D721Med (cell line): ENCODE measurements at places on chromosomes 4 and X.

- no peak for DNase-seq
These were observed 149.6 kb downstream of the INPP4B start for GRCh38 chr4:142696334-142697122.

DNA sequence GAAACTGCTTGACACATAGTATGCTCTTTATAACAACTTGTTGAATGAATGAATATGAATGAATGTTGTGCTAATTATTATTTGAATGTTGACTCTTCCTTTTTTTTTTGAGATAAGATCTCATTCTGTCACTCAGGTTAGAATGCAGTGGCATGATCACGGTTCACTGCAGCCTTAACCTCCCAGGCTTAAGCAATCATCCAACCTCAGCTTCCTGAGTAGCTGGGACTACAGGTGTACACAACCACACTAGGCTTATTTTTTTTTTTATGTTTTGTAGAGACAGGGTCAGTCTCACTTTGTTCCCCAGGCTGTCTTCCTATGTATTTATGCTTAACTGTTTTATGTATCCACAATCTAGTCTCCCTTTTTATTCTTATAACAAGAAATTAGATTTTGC lies 114.7 kb upstream of the WDFY3 start:
- DNase-seq = no peak

- DNase-seq = no peak
These were observed 15.6 kb downstream of the TNMD start for GRCh38 chrX:100600340-100600739.

DNA sequence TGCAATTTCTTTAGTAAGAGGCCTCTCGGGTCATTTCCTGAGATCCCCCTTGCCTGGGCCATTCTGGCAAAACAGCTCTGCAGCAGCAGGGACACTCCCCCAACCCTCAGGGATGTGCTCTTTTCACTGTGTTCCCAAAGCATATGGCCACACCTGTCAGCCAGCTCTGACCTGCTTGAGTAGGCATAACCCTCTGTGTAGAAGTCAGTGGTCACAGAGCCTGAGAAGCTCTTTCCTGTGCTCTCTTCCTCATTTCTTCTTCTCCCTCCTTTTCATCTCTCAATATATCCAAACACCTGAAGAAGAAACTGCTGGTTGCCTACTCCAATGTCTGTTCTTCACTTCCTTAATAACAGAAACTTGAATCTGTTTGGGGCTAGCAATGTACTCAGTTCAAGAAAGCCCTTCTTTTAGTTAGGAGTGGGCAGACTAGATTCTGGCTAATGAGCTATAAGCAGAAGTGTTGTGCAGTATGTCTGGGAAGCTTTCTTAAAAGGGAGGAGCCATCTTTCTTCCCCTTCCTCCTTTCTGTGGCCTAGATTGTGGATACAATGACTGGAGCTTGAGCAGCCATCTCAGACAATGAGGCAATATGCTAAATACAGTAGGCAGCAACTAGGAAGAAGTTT lies 73.3 kb downstream of the PRPS1 start:
- no peak for DNase-seq

DNA sequence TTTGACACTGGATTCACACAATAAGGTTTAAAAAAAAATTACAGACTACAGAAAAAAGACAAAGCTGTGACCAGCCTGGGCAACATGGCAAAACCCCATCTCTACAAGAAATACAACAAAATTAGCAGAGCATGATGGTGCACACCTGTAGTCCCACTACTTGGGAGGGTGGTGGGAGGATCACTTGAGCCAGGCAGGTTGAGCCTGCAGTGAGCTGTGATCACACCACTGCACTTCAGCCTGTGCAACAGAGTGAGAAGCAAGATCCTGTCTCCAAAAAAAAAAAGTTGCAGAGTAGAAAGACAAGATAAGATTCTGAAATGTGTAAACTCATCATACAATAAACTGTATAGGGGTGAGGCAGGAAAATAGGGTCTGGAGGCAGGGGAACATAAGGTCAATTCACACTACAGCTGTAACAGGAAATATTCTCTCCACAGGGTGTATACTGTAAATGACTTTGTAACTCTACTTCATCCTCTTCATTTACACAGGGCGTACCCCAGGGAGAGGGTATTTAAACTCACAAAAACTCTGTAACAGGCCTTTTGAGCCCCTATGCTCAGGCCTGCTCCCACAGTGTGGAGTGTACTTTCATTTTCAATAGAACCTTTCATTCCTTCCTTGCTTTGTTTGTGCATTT lies 112.6 kb upstream of the MAPK10 start:
- DNase-seq = no peak

DNA sequence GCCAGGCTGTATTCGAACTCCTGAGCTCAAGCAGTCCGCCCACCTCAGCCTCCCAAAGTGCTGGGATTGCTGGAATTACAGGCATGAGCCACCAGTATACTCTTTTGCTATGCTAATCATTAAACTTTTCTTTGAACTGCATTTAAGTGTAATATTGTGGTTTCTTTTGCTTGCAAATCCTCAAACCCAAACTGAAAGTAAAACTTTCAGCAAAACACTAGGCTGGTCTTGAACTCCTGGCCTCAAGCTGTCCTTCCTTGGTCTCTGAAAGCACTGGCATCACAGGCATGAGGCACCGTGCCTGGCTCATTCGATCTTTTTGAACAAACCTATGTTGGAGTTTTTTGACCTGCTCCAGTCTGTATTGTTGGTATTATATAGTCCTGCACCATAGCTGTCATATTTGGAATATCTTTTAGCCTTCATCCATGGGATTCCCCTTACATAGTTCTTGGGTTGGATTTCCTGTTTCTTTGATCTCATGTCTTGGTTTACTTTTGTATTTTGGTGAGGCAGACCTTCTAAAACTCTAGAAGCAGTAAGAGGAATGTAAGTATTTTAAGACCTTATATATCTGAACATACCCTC lies 34.1 kb downstream of the MOB1B start:
- no peak for DNase-seq

DNA sequence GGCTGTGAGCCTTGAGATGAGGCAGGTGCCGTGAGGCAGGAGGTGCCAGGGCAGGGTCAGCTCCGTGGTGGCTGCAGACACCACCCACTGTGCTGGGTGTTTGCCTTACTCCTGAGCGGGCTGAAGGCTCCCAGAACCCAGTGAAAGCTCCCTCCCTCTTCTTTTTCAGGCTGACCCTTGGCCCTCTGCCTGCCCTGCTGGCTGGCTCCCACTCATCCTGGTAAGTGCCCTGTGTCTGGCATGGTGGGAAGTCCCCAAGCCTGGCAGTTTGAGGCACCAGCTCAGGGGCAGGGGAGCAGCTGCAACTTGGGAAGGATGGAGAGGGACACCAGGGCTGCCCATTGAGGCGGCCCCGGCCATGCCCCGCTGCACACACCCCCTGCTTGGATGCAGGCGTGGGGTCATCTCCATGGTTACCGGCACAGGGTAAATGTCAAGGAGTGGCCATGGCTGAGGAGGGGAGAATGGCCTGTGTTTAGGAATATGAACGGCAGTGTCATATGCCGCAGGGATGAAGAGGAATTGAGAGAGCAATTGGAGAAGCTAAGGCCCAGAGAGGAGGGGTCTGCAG lies 16.8 kb downstream of the SH3BP2 start:
- no peak for DNase-seq

DNA sequence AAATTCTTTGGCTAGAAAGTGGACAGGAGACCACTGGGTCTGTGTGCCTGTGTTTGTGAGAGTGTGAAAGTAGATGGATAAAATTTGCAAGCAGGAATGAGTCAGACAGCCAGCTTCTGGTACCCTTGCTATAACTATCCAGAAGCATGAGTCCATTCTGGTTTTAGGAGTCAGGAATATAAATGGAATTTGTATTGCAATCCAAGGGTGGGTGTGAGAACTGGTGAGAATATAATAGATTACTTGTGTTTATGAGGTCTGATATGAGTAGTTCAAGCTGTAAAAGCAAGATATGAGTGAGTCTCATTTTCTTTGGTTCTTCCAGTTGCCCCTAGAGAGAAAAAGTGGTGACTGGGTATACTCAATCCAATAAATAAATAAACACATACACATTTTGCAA lies 212.7 kb upstream of the TAPT1 start:
- DNase-seq = no peak

GRCh38 chrX:97268182-97268680 lies 384.5 kb downstream of the RPA4 start:
- DNase-seq = no peak

GRCh38 chrX:151226941-151227340 lies 50.6 kb downstream of the GPR50 start:
- DNase-seq = no peak

GRCh38 chrX:42127563-42127962 lies 204.2 kb upstream of the CASK start:
- DNase-seq = no peak

DNA sequence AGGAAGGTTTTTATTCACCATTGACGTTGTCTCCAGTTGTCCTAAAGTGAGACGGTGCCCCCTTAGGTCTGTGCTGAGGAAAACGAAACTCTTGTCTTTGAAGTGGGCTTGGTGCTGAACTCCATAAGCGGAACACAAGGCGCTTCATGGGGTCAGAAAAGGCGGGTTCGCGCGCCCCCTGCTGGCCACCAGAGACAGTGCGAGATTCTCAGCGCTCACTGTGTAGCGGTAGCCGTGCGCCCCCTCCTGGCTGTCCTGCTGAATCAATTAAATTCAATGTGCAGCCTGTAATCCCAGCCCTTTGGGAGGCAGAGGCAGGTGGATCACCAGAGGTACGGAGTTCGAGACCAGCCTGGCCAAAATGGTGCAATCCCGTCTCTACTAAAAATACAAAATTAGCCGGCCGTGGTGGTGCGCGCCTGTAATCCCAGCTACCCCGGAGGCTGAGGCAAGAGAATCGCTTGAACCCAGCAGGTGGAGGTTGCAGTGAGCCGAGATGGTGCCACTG lies 64.1 kb downstream of the RLIM start:
- no peak for DNase-seq

DNA sequence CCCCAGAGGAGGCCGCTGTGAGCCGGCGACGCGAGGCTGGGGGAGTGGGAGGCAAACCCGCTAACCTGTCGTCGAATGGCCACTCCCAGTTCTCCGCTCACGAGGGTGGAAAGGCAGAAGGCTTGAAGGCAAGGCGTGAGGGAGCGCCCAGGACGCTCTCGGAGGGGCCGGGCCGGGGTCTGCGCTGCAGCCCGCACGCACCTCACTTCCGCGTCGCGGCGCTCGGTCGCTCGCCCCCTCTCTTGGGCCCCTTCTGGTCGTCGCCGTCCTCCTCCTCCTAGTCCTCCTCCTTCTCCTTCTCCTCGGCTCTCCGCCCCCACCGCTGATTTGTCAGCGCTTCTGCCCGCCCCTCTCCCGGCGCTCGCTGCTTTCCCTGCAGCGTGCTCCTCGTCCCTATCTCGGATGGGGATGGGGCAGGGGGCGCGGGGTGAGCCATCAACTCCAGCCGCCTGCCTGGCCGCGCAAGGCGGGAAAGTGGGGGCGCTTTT lies at the start of gene SNCA:
SNCA (minus strand) TSS at position 265 of the 488 bp plus-strand sequence. CDS start 1,494 bp downstream, outside the sequence.
- DNase-seq = peak; percentile 52

- no peak for DNase-seq
These were observed 3.0 kb downstream of the NLGN3 start for GRCh38 chrX:71147496-71148277.

GRCh38 chr4:182914357-182914756 lies 2.8 kb downstream of the DCTD start:
- DNase-seq = no peak

GRCh38 chrX:155841232-155841631 lies 39.9 kb upstream of the VAMP7 start:
- no peak for DNase-seq

DNA sequence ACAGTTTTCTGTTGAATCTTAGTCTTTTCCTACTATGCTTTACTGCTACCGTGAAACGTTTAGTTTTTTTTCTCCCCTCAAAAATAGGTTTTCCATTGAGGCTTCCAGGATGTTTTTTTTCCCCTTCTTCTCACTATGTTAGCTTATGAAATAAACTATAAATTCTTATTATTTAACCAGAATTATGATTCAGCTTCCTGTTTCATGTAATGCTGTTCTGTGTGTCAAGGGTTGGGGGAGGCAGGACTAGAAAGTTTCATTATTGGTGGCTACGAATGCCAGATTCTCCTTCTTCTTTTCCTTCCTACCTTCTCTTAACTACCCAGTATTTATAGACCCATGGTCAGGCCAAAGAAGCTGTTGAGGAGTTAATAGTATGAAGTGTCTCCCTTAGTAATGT lies 11.8 kb downstream of the CLCN5 start:
- no peak for DNase-seq

DNA sequence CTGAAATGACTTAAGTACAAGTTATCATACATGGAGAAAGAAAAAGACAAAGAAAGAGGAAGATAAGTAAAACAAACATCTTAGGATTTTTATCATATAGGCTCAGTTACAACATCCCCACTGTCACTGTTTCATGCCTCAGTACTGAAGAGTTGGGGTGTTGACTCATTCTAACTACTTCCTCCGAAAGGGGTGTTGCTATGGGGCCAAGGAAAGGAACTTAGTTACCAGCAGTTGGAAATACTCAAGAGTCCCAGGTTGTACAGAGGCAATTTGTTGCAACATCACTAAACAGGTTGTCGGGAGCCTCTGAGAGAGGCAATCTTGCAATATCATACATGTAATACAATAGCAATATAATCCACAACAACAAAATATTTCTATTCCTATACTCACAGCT lies 1264.7 kb downstream of the PCDH7 start:
- no peak for DNase-seq

DNA sequence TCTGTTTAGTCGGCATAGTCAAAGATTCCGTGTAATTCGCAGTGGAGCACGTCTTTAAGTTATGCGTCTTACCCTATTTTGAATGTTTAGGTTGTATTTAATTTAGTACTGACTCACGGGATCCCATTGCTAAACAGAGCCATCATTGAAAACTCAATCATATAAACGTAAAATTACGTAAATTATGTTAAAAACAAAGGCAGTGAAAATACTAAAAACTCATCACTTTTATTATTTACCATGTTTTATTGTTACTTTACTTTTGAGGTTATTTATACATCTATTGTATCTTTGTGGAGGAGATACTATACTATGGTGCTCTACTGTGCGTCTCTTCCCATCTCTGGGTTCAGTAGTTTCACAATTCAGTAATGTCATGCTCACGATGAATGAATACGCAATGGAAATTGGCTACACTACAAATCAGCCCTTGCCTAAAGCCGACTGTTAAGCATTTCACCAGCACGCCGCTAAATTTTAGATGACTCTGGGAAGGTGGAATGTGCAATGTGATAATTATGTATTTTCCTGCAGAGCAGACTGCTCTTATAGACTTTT lies 944 bp downstream of the FUNDC2 start:
- no peak for DNase-seq

GRCh38 chrX:71000139-71000538 lies 68.0 kb downstream of the SNX12 start:
- DNase-seq = no peak

- DNase-seq = no peak
These were observed 352.5 kb downstream of the GPM6A start for GRCh38 chr4:175459571-175459970.

- DNase-seq = no peak
These were observed 35.2 kb downstream of the PCDH7 start for GRCh38 chr4:30755346-30755745.

- no peak for DNase-seq
These were observed 1.4 kb downstream of the DCHS2 start for GRCh38 chr4:154490234-154490582.

DNA sequence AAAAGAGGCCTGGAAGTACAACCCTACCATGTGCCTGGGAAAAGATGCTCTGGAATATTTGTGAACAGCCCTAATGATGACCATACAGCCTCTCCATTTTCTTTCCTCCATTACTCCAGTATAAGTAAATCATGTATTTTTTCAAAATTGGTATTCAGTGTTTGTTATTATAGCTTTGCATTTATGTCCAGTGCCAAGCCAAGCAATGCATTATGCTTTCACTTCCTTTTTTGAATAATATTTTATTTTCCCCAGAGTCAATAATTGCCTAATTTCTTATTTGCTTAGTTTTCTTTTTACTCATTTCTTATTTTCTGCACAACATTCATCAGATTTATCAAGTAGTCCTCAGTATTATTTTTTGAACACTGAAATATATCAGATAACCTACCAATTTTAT lies 49.3 kb upstream of the EOLA2 start:
- no peak for DNase-seq
